ENCODE measurements at places on chromosomes 3 and 15.

- no peak for DNase-seq
Measured at GRCh38 chr15:69072906-69073305, 58.4 kb downstream of the NOX5 start.

- no peak for DNase-seq
Measured at GRCh38 chr15:63909819-63910437, 76.2 kb upstream of the HERC1 start.

DNA sequence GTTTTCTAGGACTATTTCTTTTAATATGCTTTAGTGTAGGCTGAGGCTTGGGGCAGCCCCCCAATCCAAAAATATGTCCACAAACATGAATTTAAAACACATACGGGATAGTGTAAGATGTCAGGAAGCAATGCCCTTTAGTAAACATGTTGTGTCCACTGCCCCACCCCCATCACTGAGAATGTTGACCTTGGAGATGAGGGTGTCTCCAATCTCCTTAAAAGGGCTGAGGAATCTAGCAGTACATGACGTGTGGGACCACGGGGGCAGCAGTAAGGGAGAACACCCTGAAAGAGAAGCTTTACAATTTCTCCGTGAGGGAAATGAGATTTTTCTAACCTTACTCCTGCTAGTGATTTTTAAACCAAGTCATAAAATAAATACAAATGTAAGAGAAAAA is 84.7 kb downstream of the SQOR start:
- DNase-seq, result no peak

- DNase-seq, result no peak
Measured at GRCh38 chr3:65850261-65850660, 188.5 kb downstream of the MAGI1 start.

DNA sequence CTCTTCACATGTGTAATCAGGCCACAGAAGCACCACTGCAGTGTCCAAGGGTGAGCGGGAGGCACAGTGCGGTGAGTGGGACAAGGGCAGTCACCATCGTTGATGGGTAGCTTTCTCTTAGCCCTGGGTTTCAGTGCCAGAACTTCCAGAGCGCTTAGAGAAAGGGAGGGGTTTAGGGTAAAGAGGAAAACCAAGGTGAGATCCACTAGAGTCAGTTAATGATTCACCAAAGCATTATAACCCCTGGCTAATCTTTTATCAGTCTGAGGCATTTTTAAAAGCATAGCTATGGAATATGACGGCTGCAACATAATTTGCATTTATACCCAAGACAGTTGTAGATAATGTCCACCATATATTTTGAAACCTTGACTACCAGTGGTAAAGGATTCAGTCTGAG is 94.8 kb downstream of the SHQ1 start:
- no peak for DNase-seq

GRCh38 chr15:65629548-65629947 is 7.8 kb downstream of the SLC24A1 start:
- no peak for DNase-seq

- DNase-seq, result no peak
Measured at GRCh38 chr3:8457039-8457438, 44.6 kb upstream of the LMCD1 start.

- no peak for DNase-seq
Measured at GRCh38 chr3:46545818-46546630, 20.1 kb downstream of the LRRC2 start.

- no peak for DNase-seq
Measured at GRCh38 chr15:52858782-52859176, 68.6 kb upstream of the ONECUT1 start.

GRCh38 chr3:18061737-18062656 is 319.6 kb upstream of the TBC1D5 start:
- DNase-seq, result no peak

DNA sequence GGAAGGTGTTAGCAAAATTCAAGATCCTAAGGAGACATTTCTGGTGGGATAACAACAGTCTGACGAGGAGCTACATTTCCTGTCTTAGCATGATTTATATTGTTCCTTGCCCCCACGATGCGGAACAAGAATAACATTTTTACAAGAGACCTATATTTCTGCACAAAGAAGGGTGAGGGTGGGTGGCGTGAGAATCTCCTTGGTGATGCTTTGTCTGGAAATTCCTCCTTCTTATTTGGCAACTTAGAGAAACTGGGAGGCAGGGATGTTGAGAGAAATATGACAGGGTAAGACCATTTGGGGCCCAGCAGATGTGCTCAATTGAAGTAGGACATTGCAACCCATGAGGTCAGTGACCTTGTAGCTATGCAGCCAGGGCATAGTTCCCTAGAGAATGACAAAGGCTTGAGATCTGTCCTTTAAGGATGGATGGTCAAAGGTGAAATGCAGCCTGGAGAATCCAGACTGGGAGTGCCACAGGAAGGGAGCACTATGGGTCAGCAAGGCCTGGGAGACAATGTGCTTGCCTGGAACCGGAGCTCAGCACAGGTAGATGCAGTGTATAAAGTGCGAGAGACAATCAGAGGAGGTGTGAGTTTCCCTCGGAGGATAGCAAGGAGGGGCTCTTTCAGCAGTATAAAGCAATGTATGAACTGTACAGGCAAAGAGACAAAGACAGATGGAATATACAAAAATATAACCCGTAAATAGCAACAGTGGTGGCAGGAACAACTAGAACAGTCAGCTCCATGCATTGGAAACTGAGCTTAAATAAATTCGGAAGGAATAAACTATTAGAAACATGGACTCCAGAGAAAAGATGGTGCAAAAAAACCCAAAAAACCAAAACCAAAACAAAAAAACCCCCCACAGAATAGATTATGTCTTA is 317.6 kb upstream of the TBL1XR1 start:
- no peak for DNase-seq

- DNase-seq, result no peak
Measured at GRCh38 chr3:119600732-119601131, 3.0 kb downstream of the PLA1A start.

- DNase-seq, result no peak
Measured at GRCh38 chr3:48899273-48899672, 591 bp upstream of the SLC25A20 start.

DNA sequence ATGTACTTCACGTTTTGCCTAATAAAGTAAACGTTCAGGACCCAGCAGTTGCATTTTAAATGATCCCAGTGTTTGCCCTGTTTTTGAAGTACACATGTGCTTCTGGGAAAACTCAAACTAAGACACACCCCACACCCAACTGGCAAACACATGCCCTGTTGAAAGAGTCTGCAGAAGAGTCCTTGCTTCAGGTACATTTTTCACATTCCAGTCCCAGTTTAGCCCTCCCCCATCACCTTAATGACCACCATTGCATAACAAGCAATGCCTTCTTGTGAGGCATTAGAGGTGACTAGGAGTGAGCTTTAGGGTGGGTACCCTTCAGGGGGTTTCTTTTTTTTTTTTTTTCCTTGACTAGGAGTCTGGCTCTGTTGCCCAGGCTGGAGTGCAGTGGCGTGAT is 322.3 kb downstream of the CNTN4 start:
- no peak for DNase-seq

DNA sequence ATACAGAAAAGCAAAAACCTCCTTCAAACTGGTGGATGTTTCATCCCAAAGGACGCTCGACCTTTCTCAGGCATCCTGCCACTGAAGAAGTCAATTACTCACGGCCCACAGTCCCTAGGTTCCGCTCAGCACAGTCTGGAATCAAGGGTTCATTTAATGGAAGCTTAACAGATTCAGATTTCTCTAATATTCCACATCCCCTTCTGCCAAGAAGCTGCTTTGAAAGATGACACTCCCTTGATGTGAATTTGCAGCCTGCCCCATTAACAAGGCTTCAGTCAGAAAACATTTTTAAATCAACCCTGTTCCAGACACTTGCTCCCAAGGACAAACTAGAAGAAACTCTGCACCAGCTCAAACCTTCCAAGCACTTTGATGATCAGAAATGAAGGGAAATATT is 81.2 kb downstream of the LIPC start:
- no peak for DNase-seq

DNA sequence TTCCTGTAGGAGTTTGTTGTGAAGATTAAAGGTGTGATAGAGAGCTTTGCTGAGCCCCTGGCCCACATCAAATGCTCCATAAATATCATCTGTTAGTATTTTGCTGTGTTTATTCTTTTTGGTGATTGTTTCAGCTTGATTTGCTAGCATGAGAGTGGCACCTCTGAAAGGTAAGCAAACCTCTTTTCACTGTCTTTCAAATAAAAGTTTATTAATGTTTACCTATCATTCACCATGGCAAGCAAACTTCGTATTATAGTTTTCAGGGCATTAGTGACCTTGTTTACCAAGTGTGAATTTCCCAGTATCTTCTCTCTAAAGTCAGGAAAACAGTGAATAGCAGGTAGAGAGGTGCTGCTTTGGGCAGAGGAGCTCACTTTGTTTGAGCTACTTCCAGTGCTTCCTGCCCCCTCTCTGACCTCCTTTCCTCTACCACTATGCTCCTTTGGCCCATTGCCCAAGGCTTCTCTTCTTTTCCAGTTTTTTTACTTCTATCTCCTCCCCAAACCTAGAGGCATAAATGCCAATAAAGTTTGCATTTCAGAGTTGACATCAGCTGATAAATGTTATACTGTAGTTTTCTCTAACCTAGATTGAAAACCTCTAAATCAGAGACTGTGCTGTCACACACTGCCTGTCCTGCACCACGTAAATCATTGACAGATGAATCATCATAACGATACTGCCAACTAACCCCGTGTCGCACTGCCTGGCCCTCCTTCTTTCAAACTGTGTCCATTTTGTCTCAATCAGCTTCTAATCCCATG is 569.0 kb downstream of the TUSC7 start:
- no peak for DNase-seq

DNA sequence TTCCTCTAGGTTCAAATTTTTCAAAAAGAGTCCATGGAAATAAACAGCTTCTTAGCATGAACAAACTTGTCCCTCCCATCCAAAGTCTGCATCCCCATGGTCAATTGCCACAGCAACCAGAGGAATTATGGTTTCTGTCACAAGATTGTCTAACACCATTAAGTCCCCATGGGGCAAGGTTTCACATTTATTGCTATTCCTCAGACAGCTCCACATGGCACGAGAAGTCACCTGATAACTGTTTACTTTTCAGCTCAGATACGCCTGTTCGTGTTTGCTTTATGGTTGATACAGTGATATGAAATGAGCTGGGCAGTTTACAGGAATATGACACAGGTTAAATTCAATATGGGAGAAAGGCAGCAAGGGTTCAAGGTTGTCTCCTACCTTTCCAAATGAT is 37.9 kb upstream of the MUC13 start:
- no peak for DNase-seq

DNA sequence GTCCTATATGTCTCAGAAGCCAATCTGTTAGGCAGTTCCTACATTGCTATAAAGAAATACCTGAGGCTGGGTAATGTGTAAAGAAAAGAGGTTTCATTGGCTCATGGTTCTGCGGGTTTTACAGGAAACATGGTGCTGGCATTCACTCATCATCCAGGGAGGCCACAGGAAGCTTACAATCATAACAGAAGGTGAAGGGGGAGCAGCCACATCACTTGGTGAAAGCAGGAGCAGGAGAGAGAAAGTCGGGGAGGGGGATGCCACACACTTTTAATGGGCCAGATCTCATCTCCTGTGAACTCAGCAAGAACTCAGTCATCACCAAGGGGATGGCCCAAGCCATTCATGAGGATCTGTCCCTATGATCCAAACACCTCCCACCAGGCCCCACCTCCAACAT is 9.1 kb downstream of the SLC49A4 start:
- DNase-seq, result no peak

DNA sequence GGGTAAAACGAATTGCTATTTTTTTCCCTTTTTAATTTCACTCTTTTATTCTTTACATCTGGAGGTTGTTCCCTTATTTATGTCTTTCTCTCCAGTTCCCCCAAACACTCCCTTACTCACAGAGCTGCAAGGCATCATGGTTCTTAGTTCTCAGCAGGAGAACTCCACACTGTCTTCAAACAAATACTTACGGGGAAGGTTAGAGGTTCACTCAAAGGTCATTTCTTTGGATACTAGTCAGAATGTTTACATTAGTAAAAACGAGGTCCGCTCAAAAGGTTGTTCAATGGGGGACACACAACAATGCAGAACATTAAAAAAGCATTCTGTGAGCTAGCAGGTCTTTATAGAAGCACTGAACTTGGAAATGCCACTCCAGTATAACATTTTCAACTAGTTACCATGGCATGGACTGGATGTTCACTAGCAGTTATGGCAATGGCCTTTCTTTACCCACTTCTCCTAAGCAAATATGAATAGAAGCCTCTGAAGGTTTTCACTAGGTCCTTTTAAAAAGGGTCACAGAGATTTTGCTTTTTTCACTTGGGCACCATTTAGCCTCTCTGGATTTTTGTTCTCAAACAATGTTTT is 201.7 kb downstream of the MEIS2 start:
- DNase-seq, result no peak

GRCh38 chr3:10551821-10552630 is 46.6 kb upstream of the ATP2B2 start:
- DNase-seq, result peak; percentile 76

DNA sequence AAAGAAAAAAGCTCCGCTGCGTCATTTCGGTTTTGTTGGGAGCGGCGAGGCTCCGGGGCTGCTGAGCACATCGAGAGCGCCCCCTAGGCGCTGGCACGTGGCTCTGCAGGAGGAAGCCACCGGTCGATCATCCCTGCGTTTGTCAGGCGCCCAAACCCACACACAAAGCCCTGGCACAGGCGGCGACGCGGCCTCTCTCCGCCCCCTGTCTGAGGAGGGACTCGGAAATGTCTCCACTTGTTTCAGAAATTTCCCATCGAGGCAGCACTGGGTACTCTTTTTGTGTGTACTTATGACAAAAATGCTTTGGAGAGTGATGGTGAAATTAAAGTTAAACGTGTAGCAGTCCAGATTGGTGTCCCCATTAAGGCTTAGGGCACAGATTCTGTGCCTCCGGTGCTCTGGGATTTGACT is 407.3 kb upstream of the ONECUT1 start:
- DNase-seq, result no peak

- DNase-seq, result no peak
Measured at GRCh38 chr3:30286811-30287210, 319.6 kb upstream of the TGFBR2 start.

GRCh38 chr3:62559831-62560445 is 186.6 kb upstream of the FEZF2 start:
- DNase-seq, result no peak

- peak; percentile 27 for DNase-seq
Measured at GRCh38 chr3:125357032-125357658, 18.0 kb downstream of the ZNF148 start.

DNA sequence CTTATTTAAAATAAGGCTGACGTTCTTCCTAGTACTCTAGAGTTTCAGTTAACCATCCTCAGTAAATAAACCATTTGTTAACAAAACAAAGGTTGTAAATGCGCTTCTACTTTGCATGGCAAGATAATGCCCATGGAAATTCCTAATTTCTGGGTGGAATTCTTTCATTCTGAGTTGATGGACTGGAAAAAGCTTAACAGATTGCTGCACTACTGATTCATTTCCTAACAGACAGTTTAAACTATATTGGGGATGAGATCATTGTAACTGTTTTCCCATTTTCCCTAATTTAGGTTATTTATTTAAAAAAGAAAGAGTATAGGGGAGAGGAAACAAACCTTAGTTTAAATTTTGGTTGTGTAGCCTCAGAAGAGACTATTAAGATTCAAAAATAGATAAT is 342.2 kb downstream of the NLGN1 start:
- DNase-seq, result no peak

- DNase-seq, result no peak
Measured at GRCh38 chr15:95196176-95196915, 965.0 kb downstream of the MCTP2 start.

- DNase-seq, result no peak
Measured at GRCh38 chr3:124839896-124840295, 47.3 kb downstream of the ITGB5 start.
